ENCODE measurements at places on chromosomes 12 and 14. TPM values are rescaled to one million over a fixed set of nuclear protein-coding genes. Genes with fewer than 3 reads are reported as not detected.

Gene ADGRD1
- 0.59 TPM for total RNA-seq

DNA sequence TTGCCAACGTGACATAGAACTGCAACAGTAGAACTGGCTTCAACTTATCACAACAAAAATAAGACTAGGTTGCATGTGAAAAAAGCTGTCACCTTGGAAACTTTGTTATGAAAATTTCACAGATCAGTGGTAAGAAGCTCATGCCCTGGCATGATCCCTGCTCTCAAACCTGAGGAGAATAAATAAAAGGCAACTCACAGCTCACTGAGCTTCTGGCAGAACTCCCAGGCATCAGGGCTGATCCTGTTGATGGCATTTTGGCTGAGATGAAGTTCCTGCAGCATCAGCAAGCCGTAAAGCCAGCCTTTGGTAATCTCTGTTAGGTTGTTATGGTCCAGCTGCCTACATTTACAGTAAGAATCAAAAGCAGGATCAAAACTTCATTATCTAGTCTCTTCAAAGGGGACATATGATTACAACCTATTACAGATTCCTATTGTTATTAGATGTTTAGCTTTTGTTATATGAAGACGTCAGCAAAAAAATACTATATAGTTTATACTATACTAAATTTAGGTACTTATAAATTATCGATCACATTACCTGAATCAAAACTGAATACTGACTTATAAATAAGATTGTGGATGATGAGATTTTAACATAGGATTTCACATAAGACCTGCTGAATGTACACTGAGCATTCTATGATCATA lies 32.0 kb downstream of the LRIG3 start:
- peak; percentile 63 for ATAC-seq

DNA sequence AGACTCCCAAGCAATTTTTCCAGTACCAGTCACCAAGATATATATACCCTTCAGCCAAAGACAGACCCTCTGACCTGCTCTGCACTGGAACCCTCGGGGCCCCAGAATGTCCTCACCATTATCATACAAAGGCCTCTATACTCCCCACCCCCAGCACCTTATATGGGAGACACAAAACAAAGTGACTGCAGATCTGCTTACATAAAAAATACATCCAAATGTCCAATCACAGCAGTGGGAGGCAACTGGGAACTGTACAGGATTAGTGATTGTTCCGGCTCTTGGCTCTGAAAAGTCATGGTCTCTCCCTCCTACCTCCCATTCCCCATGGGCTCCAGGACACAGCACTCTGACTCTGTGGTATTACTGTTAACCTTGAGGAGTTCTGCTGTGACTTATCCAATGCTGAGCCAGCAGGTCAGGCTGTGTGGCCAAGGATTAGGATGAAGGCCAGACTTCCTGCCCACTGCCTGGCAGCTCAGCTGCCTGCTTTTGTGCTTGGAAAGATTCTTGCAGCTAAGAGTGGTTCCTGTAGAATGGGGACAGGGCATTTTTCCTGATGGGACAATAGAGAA lies 13.7 kb downstream of the OXA1L start:
- ATAC-seq = no peak

DNA sequence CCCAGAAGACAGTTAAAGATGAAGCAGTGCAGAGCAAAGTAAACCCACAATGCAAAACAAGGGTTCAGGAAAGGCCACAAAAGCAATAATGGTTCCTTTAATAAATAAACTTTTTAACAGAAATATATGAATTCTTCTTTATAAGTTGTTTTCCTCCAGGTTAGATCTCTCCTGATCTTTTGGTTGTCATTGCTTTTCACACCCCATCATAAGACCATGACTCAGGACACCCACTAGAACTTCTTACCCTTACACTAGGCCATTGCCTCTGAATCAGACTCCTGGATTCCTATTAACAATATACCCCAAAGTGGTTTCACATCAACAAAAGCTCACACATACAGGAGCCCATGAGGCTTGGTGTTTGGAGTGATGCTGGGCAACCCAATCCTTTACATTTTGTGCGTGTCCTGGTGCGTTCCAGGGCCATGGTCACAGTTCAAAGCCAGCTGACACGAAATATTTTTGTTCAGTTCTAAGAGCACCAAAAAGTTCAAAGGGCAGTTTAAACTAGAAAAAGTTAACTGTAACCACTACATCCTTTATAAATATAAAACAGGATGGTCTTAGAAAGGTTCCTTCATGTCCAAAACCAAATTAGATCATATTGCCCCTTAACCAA lies 187.0 kb downstream of the EPS8 start:
- no peak for ATAC-seq

DNA sequence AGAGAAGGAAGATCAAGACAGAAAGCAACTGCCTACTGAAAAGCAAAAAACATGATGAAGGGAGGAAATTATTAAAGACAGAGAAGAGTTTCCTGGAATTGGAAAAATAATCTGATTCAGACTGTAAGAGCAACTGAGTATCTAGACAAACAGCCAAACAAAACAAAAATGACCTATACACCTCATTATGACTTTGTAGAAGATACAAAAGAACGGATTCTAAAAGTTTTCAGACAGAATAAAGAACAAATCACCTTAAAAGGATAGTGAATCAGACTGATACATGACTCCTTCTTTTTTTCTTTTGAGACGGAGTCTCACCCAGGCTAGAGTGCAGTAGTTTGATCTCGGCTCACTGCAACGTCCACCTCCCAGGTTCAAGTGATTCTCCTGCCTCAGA lies 10.4 kb downstream of the OSBPL8 start:
- no peak for ATAC-seq

- no peak for ATAC-seq
Measured at GRCh38 chr12:22459838-22460490, 84.4 kb downstream of the C2CD5 start.

GRCh38 chr14:24280797-24281460 lies 9.5 kb upstream of the RABGGTA start:
- no peak for ATAC-seq

- ATAC-seq = peak; percentile 93
Measured at GRCh38 chr14:104768437-104769323, 15.7 kb downstream of the SIVA1 start.

DNA sequence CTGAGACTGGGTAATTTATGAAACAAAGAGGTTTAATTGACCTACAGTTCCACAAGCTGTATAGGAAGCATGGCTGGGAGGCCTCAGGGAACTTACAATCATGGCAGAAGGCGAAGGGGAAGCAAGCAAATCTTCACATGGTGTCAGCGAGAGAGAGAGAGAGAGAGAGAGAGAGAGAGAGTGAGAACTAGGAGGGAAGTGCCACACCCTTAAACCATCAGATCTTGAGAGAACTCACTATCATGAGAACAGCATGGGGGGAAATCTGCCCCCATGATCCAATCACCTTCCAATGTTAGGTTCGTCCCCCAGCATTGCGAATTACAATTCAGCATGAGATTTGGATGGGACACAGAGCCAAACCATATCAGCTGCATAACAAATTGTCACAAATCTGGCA lies 96.7 kb downstream of the CHST11 start:
- no peak for ATAC-seq

Measured in motor neuron (in vitro differentiated cells).